Stimulated activated CD8-positive, alpha-beta memory T cell treated with anti-CD3 and anti-CD28 coated beads, Interleukin-2, amount 100 ng/mL, for 1 hour (primary cell): ENCODE measurements at places on chromosomes 7 and 10.

DNA sequence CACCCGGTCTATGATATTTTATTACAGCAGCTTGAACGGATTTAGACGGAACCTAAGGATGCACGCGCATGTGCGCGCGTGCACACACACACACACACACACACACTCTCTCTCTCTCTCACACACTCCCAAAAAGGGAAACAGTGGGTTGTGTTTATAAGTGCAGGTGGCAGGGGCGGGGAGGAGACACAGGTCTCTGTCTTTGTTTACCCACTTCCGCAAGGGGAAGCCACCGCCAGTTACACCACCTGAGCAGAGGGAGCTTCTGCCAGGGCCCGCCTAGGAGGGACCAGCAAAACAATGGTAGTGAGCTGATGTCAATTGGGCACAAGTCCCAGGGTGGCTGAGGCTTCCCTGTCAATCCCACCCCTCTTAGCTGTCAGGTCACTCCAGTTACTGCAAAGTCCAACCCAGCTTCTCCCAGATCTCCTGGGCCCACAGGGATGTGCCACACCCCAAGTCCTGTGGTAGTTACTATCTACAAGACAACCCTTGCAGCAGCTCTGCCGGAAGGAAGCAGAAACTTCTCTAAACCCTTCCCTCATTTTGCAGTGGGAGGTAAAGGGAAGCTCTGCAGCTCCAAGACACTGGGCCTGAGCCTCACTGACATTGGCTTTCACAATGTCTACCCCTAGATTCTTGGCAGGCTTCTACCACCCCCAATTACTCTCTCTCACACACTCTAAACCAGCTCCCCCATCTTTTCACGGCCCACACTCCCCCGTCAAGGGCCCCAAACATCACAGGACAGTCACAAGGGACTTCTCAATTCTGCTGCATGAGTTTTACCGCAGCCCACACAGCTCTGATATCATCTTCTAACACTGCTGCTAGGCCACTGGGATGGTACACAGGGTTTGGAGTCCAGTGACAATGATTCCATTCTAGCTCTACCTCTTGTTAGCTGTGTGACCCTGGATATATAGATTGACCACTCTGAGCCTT lies 17.6 kb downstream of the ANXA11 start:
- DNase-seq: no peak

DNA sequence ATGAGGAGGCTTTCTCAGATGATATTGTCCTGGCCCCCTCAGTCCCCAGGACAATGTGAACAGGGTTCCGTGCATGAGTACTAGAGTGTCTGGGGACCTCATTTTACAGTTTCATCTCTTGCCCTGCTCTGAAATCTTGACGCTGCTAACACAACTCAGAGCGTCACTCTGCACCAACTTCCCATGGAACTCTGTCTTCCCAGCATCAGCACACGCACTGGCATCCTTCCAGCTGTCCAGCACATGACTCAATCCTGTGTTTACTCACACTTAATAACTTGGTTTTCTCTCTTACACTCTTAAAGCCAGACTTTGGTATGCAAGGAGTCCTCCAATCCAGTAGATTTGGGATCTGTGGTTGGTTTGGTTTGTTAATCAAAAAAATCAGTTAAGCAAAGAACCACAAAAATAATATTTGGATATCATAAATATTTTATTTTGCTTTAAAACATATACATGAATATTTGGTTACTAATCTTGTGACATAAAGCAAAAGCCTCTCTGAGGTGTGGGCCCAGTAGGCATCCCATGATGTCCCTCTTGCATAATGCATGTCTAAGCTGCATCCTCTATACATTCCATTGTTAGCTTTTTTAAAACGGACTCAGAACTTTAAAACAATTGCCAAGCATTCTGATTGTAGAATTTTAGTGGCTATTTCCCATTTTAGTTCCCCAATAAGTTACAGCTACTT lies 131.0 kb downstream of the CXCL12 start:
- DNase-seq: no peak

DNA sequence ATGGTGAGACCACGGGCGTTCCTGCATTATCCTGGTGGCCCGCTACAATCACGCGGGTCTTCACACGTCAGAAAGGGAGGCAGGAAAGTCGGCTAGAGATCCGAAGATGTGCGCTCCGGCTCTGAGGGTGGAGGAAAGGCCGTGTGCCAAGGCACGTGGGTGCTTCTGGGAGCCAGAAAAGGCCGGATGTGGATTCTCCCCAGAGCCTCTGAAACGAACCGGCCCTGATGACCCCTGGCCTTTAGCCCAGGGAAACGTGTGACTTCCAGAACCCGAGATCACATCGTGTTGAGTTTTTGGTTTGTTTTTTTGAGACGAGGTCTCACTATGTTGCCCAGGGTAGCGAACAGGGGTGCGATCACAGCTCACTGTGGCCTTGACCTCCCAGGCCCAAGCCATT lies 244.2 kb downstream of the ELFN1 start:
- DNase-seq: no peak

DNA sequence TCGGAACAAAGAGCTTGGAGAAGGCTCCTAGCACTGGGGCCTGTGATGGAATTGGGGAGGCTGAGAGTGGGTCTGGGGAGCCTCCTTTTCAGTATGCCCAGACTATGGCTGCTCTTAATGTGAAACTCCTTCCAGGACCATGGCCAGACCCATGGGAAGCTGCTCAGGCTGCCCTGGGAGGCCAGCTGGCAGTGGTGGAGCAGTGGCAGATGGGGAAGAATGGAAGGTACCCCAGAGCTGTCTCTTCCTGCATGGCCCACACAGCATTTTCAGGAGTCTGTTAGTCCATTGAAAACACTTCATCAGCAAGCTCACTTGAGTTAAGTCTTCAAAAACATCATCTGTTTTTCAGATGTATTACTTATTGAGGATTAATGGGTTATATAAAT lies 18.5 kb downstream of the NACAD start:
- no peak for DNase-seq

DNA sequence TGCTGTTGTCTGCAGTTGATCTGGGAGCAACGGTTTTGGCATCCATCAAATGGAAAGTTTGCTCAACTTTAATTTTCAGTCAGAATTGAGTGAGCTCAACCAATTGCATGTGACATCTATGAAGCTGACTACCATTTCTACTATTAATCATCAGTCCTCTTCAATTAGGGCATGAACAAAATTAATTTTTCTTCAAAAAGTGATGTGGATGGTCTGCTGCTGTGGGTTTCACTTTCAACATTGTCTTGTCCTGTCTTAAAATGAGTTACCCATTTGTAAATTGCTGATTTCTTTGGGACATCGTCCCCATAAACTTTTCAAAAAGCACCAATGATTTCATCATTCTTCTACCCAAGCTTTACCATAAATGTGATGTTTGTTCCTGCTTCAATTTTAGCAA lies 176.7 kb upstream of the LRRN3 start:
- no peak for DNase-seq

DNA sequence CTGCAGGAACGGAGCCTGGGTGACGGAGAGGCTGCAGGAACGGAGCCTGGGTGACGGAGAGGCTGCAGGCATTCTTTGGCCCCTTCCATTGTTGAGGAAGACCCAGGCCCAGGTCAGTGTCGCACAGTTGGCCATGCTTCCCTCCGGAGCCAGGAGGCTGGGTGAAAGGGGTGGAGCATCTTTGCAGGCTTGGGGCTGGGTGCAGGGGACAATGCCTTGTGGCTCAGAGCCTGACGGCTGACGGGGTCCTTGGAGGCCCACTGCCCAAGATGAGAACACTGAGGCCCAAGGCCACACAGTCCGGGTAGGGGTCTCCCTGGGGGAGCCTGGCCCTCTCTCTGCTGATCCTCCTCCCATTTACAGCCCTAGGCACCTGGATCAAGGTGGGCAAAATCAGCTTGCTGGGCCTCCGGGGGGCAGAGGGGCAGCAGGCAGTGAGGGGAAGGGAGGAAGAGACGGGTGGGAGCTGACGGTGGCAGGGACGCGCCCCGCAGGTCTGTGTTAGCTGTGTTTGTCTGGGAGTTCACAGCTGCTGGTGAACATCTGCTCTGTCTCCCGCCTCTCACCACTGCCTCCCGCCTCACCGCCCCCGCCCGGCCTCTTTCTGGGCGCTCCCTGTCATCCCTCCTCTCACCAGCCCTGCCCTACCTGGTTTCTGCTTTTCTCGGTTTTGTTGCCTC lies 30.6 kb upstream of the PCBD1 start:
- no peak for DNase-seq

GRCh38 chr7:95875519-95875918 lies 103.2 kb downstream of the DYNC1I1 start:
- no peak for DNase-seq

GRCh38 chr10:33333260-33334101 lies 986 bp downstream of the NRP1 start:
- DNase-seq: no peak

DNA sequence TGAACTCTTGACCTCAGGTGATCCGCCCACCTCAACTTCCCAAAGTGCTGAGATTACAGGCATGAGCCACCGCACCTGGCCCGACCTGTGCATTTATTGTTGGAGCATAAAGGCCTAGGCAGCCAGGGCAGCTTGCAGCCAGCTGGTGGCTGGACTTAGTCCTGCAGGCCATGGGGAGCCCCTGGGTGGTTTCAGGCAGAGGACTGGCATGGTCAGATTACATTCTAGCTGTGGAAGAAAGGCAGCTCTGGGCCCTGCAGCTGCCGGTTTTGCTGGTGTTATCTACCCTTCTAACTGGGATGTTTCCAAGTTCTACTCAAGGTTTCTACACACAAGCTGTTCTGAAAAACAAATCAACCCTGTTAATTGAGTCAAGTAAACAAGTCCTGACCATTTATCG lies 22.7 kb upstream of the MKRN1 start:
- no peak for DNase-seq

DNA sequence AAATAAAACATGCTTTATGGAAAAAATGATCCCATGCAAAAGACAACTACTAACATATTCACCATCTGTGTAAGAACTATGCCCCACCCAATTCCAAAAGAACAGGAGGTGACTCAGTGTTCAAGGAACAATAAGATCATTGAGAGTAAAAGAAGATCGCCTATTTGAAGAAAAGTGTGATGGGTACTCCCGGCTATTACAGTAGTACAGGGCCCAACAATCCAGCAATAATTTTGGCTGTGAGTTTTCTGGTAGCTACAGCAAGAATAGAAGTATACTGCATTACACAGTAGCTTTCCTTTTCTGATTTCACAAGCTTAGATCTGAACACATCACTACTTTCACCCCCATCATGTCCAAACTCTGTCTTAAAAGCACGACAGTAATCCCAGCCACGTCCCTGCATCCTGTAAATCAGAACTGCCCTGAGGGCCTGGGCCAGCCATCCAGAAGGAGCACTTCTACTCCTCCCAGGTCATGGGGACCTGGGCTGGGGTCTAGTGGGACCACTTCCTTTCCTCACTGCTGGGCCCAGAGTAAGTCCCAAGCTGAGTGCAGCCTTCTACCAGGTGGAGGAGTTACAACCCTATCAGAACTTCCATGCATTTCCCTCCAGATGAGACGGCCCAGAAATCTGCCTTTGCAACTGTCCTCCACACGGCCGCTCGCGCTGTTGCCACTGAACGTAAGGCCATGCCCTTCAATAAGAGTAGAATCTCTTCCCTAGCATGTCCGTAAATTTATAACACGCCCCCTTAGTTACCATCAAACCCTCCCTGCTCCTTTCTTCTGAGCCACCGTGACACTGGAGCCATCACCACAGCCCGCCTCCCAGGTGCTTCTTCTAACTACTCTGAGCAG lies 7.9 kb downstream of the ESYT2 start:
- no peak for DNase-seq

GRCh38 chr7:8585591-8585990 lies 152.2 kb downstream of the NXPH1 start:
- DNase-seq: no peak

GRCh38 chr10:47376522-47377220 lies 7.4 kb downstream of the ZNF488 start:
- DNase-seq: no peak

- no peak for DNase-seq
These were observed 361.0 kb upstream of the NFE2L3 start for GRCh38 chr7:25790963-25791362.

GRCh38 chr10:78945838-78946237 lies 122.9 kb upstream of the ZMIZ1 start:
- no peak for DNase-seq

DNA sequence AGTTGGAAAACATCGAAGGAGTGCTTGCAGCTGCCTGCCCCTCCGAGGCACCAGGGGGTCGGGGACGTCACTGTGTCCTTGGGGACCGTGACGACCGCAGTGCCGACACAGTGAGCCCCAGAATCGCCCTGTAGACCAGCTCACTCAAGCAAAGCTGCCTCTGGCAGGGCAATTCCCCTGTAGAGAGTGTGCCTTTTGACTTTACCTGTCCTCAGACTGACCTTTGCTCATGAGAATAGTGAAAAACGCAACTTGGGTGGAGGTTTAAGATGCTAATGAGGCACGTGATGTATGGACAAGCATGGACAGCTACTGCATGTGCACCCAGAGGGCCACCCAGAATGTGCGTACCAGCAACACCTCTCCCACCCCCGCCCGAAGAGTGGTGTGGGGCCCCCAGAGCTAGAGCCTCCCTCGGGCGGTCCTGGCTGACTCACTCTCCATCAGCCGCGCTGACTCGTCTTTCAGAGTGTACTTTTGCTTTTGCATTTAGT lies 271.9 kb downstream of the ADARB2 start:
- no peak for DNase-seq

GRCh38 chr7:25922296-25922695 lies 229.7 kb upstream of the NFE2L3 start:
- DNase-seq: no peak

GRCh38 chr7:142384493-142384922 lies 126.7 kb upstream of the PRSS58 start:
- no peak for DNase-seq

GRCh38 chr7:28070297-28071055 lies 110.1 kb downstream of the JAZF1 start:
- DNase-seq: no peak

DNA sequence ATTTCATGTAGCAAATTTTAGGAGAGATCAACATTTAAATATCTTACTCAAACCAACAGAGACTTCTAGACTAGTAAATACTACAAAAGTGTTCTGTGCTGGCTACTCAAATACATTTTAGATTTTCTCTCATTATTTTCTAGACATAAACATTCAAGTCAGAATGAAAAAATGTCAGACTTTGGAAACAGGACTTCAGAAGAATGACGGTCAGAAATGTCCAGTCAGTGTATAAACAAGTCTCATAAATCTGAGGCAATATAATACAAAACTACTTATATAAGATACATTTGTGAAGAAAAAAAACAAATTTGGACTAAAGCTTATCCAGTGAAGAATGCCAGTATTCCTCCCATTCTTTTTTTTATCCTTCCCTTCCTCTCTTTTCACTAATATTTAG lies 25.9 kb downstream of the RNLS start:
- DNase-seq: no peak

DNA sequence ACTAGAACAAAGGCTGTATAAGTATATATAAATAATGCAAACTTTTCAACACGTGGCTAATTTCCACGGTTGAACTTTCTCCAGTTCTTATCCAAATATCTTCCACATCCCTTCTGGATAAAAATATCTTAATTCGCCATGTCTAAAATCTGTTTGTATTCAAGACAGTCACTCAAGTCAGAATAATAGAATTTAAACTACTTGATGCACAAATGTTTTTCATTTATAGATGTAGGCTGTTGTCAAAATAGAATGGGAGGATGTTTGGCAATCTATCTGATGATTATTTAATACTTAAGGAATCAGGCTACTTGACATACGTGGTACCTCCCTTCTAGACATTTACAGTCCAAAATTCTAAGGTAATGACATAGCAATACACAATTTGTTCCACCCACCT lies 204.3 kb downstream of the TWIST1 start:
- DNase-seq: no peak
